ENCODE measurements at places on chromosomes 4 and X. TPM values are rescaled to one million over a fixed set of nuclear protein-coding genes. Genes with fewer than 3 reads are reported as not detected.
A peak's percentile ranks its signal among the peaks of the same experiment; 100 is the strongest.

GRCh38 chr4:44056721-44057151 lies 391.9 kb downstream of the KCTD8 start:
- DNase-seq, result no peak

GRCh38 chr4:70437197-70437596 lies 34.8 kb upstream of the MUC7 start:
- no peak for DNase-seq

- DNase-seq, result no peak
Observed at GRCh38 chr4:172095161-172095560, 282.0 kb downstream of the GALNTL6 start.

DNA sequence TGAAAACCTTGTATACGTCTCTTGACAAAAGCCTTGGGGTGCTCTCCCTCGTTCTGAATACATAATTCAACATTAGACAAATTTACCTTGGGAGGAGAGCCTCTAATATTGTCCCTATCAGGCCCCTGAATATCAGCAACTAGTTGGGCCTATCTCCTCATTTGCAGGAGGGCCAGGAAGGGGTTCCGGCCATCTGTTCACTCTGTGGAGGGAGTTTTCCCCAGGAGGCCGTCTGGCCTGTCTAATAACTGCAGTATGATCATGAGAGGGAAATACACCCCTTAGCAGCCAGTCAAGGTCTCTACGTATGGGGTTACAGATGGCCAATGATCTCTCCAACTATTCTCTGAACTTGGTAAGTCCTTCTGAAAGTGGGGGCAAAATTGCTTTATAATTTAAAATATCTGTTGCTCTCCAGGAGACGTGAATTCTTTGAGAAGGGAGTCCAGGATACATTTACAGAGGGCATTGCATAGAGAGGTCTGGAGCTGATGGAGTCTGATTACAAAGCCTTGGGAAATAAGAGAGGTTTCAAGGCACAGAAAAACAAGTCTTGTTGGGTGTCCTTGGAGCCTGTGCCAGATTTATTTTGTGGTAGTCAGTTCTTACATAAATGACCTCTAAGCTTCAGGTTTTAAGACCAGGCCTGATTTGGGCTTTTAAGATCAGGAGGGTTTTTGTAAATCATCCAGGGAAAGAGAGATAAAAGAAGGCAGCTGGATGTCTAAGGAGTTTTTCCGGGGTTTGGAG lies 48.2 kb upstream of the UXT start:
- DNase-seq, result no peak

DNA sequence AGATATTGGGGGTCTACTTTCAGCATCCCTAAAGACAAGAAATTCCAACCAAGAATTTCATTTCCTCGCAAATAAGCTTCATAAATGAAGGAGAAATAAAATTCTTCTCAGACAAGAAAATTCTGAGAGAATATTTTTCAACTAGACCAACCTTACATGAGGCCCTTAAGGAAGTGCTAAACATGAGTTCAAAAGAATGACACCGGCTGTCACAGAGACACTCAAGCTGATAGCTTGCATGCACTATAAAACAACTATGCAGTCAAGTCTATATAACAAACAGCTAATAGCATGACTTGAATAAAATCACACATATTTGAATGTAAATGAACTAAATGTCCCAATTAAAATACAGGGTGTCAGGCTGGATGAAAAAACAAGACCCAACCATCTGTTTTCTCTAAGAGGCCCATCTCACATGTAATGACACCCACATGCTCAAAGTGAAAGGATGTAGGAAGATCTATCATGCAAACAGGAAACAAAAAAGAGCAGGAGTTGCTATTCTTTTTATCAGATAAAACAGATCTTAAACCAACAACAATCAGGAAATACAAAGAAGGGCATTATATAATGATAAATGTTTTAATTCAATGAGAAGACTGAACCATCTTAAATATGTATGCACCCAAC lies 27.2 kb downstream of the FAAH2 start:
- no peak for DNase-seq

DNA sequence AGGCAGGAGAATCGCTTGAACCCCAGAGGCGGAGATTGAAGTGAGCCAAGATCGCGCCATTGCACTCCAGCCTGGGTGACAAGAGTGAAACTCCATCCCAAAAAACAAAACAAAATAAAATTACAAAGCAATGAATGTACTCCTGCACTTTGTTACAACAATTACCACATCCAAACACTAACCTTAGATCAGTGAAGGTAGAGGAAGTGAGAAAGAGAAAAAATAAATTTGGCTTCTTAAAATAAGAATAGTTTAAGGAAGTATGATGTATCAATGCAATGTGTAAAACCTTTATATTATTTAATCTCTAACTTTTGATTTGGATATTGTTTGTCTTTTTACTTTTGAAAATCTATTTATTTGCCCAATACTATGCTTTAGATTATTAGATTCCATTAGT lies 21.7 kb upstream of the CSN1S1 start:
- no peak for DNase-seq

DNA sequence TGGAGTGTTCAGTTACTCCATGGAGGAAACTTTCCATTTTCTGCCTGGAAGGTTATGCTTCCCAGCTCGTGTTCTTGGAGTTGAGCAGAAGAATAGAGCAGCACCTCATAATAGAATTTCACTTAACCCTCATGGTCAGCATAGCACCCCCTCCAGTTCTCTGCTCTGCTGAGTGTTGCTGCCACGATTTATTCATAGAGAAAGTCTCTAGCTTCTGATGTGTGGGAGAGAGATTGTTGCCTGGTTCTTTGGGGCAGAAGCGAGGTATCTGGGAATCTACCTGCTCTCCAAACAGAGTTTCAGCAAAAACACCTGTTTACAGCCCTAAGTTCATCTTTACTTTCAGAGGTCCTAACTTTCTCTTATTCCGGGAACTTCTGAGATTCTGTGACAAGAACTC lies 3.9 kb upstream of the DTHD1 start:
- no peak for DNase-seq

- DNase-seq, result peak; percentile 63
Observed at GRCh38 chrX:154735695-154736393, 15.0 kb downstream of the GAB3 start.

DNA sequence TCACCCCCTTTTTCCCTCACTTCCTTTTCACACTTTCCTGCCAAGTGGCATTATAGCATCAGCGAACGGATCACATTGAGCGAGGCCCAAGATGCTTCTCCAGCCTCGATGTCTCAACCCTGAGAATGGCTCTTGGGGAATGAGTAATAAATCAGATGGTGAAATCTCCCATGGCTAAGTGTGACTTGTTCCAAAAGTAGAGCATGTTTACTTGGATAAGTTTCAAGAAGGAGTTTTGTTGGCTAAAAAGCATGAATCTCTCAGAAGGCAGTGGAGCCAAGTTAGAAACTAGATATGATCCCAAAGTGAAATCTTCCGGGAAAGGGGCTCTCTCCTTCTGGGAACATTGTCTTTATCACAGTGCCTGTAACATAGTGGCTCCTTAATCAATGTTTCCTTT lies 316.3 kb downstream of the CAMK2D start:
- DNase-seq, result peak; percentile 35

DNA sequence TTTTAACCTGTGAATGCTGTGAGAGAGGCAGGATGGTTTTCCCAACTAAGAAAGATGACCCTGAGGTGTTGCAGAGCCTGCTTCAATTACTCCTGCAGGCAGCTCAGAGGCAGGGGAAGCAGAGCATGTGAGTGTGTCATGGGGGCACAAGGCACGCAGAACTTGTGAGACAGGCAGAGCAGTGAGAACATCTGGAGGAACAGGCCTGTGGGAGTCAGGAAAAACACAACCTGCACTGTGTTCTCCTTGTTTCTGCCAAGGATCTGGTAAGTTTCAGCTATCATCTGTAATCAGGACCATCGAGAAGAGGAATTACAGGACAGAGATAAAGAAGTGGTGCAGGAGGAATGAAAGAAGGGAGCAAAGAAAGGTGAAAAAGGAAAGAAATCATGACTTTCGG lies 741.8 kb upstream of the INTU start:
- no peak for DNase-seq

DNA sequence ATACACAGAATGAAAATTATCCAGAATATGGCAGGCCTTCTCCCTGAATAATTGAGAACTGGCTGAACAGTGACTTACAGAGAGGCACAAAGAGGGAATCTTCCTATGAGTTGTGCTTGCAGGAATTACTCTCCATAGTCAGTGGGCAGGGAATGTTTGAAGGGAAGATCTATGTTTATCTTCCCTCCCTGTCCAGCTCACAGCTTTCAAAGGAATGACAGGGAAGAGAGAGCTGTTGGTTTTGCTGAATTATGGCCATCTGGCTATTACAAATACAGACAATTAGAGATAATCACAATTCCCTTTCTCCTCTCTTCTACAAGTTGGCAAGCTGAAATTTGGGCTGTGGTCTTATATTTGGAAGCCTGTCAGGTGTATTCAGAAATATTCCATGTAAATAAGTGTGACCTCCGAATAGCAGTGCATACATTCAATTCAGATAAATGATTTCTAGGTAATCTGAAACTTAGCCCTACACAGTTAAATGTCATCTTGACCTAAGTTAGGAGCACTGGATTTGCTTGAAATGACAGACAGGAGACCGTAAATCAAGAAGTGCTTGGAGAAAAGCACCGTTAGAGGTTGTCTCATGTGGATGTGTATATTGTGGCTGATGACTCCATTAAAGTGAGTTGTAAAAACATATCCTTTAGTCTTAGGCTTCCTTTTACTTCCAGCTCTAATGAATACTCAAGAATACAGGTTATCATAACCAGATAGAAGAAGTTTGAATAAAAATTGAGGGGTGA lies 136.8 kb downstream of the C4orf33 start:
- no peak for DNase-seq

DNA sequence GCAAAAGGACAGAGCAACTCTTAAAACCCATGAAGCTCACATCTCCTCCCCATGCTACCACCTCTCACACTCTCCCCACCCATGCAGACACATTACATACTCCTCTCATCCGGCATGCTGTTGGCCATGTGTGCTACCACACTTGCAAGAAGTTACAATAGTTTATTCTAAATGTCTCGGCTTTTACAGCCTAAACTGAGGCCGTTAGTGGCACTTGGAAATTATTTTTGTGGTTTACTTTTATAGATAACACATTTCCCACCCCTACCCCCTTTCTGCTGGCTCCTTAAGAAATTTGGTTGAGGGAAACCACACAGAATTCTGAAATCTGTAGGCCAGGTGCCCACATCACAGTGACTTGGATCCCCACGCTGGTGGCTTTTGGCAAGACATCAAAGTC lies 141.1 kb upstream of the HHIP start:
- no peak for DNase-seq

DNA sequence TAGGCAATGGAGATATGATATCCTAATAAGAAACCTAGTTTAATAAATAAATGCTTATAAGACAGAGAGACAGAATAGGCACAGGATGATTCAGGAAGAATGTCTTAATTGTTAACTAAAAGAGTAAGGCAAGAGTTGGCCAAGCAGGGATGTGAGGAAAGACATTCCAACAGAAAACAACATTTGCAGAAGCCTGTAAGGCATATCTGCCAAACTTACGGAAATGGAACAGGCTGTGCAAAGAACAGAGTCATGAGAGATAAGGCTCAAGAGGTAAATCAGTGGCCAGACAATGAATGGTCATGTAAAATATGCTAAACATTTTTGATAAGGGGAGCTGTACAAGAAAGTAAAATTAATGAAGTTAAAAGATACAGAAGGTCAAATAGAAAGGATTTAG lies 134.9 kb downstream of the KCTD8 start:
- DNase-seq, result no peak

DNA sequence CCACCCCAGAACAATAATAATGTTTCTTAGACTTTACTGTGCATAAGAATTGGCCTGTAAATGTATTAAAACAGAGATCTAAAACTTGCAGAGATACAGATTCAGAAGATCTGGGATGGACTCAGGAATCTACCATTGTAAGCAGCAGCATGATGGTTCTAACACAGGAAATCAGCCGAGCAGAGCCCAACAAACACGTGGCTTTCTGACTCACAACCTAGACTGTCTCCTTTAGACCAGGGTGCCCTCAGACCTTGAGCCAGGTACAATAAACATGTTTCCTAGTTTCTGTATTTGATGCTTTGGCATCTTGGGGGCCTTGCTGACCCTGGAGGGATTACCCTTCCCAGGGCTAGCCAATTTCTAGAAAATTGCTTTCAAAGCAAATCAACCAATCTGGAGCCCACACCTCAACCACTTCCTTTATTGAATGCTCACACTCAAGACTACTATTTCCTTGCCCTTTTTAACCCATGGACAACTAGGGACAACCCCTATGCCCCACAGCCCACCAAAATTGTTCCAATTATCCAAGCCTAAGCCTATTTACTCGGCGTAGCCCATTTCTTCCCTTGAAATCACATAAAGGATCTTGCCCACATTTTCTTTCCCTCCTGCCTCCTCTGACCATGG lies 80.5 kb downstream of the TBC1D9 start:
- no peak for DNase-seq

DNA sequence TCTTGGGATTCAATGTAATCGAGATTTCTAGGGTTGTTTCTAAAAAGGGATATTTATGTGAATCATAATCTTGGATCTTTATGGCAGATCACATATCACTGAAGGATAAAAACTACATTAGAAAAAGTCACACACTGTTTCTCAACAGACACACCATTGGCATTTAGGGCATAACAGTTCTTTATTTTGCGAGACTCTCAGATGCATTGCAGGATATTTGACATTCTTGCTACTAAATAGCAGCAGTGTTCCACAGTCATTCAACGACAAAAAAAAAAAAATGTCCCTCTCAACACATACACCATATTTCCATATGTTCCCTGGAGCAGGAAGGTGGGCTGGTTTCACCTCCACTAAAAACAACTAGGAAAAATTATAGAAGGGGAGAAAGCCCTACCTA lies 243.4 kb upstream of the PCDH18 start:
- no peak for DNase-seq

GRCh38 chr4:19831644-19832285 lies 419.9 kb upstream of the SLIT2 start:
- no peak for DNase-seq

GRCh38 chr4:54498661-54499111 lies 159.1 kb upstream of the KIT start:
- no peak for DNase-seq

- DNase-seq, result no peak
Observed at GRCh38 chr4:182213004-182213403, 30.2 kb upstream of the TENM3 start.

POU3F4 gene
- not detected for total RNA-seq

FRMPD3 gene
- total RNA-seq, result not detected

KDR gene
- 42.6 TPM for total RNA-seq

CTAG1A gene
- not detected for total RNA-seq

SSX4 gene
- not detected for total RNA-seq

ZFYVE28 gene
- 2.7 TPM for total RNA-seq

MAOA gene
- total RNA-seq, result 57.4 TPM

TCEAL3 gene
- 26.0 TPM for total RNA-seq

SORBS2 gene
- 1,494 TPM for total RNA-seq

PSAPL1 gene
- total RNA-seq, result not detected

CENPE gene
- total RNA-seq, result 0.29 TPM

PLXNA3 gene
- 46.6 TPM for total RNA-seq

MGST2 gene
- total RNA-seq, result 121 TPM

NPY5R gene
- total RNA-seq, result 0.25 TPM

KLHL4 gene
- 4.6 TPM for total RNA-seq

DGAT2L6 gene
- not detected for total RNA-seq

ATP1B4 gene
- total RNA-seq, result 6.5 TPM

All from heart left ventricle (tissue), 16 donors.